OCI-LY7 (cell line): ENCODE measurements at places on chromosomes 13 and 19. TPM values are rescaled to one million over a fixed set of nuclear protein-coding genes. Genes with fewer than 3 reads are reported as not detected.

DNA sequence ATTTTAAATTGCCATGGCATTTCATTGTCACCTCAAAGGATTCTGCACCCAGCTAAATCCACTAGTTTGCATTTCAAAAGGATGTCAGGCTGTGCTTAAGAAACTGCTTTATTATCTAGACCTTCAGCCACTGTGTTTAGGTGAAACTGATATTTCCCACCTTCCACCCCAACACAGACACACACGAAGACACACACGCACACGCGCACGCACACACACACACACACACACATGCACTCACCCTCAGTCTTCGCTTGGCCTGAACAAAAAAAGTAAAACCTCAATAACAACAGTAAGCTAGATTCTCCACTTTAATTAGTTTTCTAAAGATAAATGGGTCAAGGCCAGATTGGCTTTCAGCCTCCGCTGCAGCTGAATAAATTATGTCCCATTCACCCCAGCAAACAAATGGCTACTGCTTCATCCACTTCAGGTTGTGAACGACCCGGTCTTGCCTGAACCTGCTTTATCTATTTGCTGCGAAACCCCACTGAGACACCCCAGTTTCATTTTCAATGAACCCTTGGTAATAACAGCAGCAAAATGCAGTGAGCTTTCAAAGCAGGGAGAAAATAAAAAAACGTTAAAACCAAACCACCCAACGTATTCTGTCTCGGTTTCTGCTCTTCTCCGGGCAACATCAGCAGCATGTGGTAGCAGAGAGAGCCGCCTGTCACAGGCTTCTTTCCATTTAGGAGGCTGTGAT is 166.8 kb downstream of the DCT start:
- DNase-seq: no peak

Gene CYP2A7
- total RNA-seq: not detected in 2 replicates

Gene SIGLEC12
- not detected in 2 replicates for total RNA-seq

DNA sequence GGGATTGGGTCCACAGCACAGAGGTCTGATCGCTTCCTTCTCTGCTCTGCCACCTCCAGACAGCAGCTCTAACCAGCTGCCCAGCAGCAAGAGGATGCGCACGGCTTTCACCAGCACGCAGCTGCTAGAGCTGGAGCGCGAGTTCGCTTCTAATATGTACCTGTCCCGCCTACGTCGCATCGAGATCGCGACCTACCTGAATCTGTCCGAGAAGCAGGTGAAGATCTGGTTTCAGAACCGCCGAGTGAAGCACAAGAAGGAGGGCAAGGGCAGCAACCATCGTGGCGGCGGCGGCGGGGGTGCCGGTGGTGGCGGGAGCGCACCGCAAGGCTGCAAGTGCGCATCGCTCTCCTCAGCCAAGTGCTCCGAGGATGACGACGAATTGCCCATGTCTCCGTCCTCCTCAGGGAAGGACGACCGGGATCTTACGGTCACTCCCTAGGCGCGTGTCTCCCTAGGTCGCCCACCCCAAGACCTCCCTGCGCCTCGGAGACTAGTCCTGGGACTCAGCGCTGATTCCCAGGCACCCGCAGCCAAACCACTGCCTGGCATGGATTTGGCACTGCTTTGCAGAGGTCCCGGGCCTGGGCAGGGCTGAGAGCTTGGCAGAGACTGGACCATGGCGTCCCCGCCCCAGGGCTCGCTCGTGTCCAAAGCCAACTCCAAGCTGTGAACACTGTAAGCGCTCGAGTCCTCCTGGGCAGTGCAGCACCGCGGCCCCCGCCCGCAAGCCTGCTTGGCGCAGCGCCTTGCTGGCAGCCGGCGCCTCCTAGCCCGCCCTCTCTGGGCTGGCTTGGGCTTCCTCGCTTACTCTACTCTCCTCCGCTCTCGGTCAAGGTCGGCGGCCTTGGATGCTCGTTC is 1.5 kb downstream of the GSX1 start:
- DNase-seq: no peak

DNA sequence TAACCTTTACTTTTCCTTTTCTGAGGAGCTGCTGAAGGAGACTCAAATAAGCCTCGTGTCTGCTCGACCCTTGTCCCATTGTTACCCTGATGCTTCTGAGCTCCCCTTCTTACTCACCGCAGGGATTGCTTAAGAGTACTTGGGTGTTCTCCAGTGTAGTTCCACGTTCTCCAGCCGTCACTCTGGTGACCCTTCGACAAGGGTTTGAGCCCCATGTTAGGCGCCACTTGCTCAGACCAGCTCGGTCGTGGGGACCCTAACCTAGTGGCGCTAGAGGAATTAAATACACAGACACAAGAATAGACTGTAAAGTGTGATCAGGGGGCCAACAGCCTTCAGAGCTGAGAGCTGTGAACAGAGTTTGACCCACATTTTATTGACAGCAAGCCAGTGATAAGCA is 10.3 kb downstream of the ZNF480 start:
- peak; percentile 53 for DNase-seq

- DNase-seq: peak; percentile 80
Measured at GRCh38 chr19:38233740-38234251, 9.8 kb upstream of the DPF1 start.

DNA sequence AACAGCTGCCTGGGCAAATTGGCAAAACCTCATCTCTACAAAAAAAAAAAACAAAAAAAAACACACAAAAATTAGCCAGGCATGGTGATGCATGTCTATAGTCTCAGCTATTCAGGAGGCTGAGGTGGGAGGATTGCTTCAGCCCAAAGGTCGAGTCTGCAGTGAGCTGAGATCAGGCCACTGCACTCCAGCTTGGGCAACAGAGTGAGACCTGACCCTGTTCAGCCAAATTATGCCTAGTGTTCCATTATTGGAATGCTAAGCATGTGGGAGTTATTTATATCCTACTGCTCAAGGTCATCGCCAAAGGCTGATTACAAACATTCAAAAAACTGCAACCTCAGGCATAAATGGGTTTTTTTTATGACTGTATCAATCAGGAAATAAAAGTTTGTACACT is 1251.0 kb upstream of the PCDH9 start:
- no peak for DNase-seq

- DNase-seq: no peak
Measured at GRCh38 chr13:31346891-31347290, 147.1 kb downstream of the B3GLCT start.

GRCh38 chr13:59422646-59423045 is 741.1 kb downstream of the DIAPH3 start:
- no peak for DNase-seq

DNA sequence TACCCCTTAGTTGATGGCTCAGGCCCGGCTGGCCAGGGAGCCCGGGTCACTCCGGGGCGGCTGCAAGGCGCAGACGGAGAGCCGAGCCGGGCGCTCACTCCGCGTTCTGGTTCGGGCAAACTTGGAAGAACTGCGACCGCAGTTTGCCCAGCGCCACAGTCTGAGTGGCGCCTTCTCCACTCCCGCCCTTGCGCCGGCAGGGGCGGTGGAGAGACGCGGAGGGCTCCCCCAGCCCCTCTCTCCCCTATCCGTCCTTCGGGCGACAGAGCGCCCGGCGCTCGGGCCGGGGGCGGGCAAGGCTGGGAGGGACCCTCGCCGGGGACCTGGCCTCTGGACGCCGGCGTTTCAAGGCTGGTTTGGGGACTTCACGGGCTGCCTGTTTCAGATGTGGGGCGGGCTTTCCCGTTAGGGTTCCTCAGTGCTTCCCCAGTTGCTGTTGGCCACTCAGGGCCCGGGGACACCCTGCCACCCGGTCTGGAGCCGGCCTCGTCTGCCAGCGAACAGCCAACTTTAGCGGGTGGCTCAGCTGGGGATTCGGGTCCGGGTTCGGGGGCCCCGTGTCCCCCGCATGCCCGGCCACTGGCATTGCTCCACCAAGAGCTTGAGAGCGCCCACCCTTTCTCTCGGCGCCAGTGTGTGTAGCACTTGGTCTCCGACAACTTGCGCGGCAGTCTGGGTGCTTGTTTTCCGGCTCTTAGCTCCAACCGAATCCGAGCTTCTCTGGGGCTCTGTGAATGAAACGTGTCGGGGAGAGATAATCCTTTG is 1.5 kb downstream of the GPC6 start:
- no peak for DNase-seq

DNA sequence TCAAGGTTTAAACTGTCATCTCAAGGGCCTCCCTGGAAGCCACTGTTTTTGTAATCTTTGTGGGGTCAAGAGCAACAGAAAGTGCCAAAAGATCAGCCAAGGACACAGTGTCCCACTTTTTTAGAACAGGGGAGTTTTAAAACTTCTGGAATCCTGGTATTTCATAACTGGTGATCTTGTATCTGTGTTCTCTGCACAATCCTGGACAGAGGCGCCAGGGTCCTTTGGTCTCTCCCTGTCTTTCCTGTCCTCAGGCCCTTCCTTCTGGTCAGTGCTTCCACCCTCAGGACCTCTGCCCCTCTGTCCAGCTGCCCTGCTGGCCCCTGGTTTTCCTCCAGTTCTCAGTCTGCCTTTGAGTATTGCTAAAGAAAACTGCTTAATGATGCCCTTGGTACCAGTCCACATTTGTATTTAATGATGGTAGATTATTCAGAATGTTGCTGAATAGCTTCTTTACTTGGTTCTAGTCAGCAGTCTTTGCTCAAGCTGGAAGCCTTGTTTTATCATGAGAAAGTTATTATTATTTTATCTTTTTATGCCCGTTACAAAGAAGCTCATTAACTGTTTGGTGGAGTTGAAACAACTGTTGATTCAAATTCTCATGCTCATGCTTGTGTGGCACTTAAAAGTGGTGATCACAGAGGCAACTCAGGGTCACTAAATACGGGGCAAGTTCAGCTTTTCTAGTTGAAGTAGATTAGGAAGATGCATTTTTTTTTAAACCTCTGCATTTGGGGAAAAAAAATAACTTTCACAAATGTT is 47.5 kb downstream of the WASF3 start:
- DNase-seq: no peak

GRCh38 chr19:3202346-3202745 is 16.6 kb downstream of the NCLN start:
- DNase-seq: no peak

Gene ZNF628
- 8.6 and 10.6 TPM in 2 replicates for total RNA-seq

Gene CLC
- not detected in 2 replicates for total RNA-seq

DNA sequence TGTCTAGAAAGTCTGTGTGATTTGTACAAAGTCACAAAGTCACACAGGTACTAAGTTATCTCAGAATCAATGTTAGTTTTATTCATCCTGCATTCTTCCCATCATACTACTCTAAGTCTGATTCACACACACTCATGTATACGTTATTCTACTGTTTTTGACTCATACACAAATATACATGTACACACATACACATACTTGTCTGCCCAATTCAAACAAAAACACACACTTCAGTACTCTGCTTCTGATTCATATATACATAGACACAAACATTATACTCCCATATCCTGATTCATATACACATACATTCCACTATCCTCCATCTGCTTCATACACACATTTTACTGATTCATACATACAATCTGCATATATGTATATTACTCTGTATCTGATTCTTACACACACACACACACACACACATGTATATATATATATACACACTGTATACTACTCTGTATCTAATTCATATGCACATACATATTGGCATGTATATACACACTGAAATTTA is 69.3 kb downstream of the KLF12 start:
- no peak for DNase-seq

DNA sequence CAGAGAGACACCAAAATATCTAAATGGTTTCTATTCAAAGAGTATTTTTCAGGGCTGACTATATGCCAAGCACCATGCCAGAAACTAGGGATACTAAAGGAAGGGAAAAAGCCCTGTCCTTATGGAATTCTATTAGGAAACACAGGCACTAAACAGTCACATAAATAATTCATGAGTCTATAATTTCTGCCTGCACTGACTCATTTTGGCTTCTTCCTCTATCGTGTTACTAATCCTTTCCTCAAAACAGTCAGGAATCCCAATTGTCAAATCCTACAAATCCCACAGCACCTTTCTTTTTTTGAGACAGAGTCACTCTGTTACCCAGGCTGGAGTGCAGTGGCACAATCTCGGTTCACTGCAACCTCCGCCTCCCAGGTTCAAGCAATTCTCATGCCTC is 29.2 kb downstream of the XPO4 start:
- DNase-seq: no peak

- DNase-seq: no peak
Measured at GRCh38 chr19:347946-348861, 3.6 kb upstream of the MIER2 start.

DNA sequence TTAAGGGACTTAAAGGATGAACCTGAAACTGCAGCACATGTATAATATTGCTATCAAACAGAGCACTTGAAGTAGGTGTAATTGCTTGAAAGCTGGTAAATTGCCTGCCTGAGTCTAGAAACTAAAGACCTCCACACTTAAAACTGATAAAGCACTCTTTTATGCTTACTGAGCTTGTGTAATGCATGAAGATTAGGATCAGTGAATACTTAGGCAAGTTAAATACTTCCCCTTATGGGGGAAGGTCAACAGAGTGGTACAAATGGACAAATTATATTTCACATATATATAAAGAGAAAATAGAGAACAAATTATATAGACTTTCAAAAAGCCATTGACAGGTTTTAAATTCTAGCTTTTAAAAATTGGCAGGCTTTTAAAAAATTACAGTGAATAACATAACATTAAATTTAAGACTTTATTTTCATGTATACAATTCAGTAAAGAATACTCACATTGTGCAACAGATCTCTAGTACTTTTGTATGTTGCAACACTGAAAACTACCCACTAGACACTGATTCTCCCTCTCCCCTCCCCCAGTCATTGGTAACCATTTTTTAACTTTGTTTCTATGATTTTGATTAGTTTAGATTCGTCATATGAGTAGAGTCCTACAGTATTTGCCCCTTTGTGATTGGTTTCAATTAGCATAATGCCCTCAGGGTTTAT is 23.9 kb downstream of the PIBF1 start:
- DNase-seq: no peak

GRCh38 chr19:16076154-16076957 is at the start of gene TPM4:
TSS of gene TPM4 (plus strand) at chr19:16076495. CDS start at chr19:16076566, 71 bp downstream.
- peak; percentile 67 for DNase-seq

Gene SYT5
- total RNA-seq: 0.84 and 1.3 TPM in 2 replicates

- DNase-seq: no peak
Measured at GRCh38 chr19:2791876-2792275, 6.6 kb downstream of the THOP1 start.

- no peak for DNase-seq
Measured at GRCh38 chr13:89923736-89924135, 1423.8 kb upstream of the MIR17HG start.

- no peak for DNase-seq
Measured at GRCh38 chr13:24180750-24181377, 20.3 kb downstream of the SPATA13 start.

Gene DPP9
- total RNA-seq: 56.7 and 63.8 TPM in 2 replicates
